ENCODE measurements at places on chromosomes 7 and 10.

- H3K27ac ChIP-seq, result no peak overlapping the region
- H3K4me3 ChIP-seq, result no peak overlapping the region
- H3K27me3 ChIP-seq, result peaks cover 8% of the 10 kb centered on the region
These were observed 5.8 kb downstream of the DKK1 start for GRCh38 chr10:52319926-52320325.

GRCh38 chr7:1848911-1849311 is 178.8 kb downstream of the ELFN1 start:
- H3K36me3 ChIP-seq, result peaks cover 9% of the 10 kb centered on the region
- H3K4me3 ChIP-seq, result no peak overlapping the region

DNA sequence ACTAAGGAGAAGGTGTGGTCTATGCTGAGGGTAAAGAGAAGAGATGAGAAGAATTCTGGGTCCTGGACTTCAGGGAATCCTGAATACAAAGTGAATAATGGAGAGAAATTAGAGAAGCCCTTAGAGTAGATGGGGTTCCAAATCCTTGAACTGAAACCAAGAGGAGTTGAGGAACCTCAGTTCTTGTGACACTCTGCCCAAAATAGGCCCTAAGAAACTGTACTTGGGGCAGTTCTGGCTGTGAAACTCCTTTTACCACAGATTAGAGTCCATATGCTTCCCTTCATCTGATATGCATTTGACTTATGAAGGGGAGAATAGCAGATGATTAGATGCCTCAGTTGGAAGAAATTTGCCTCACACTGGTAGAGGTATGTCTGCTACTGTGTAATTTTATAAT is 19.0 kb downstream of the TES start:
- no peaks in the 10 kb centered on the region for H3K27me3 ChIP-seq
- no peak overlapping the region for H3K4me3 ChIP-seq
- DNase-seq, result no peak
- H3K27ac ChIP-seq, result peak overlapping the region; percentile 13
- peaks cover 15% of the 10 kb centered on the region for H3K36me3 ChIP-seq

- H3K27me3 ChIP-seq, result peaks cover 10% of the 10 kb centered on the region
- peaks cover 26% of the 10 kb centered on the region for H3K4me1 ChIP-seq
- no peak overlapping the region for H3K27ac ChIP-seq
- DNase-seq, result no peak
These were observed 2.3 kb upstream of the TAX1BP1 start for GRCh38 chr7:27737616-27738015.

GRCh38 chr7:91633013-91633441 is 247.5 kb downstream of the MTERF1 start:
- no peaks in the 10 kb centered on the region for H3K27me3 ChIP-seq
- no peaks in the 10 kb centered on the region for H3K4me1 ChIP-seq
- H3K27ac ChIP-seq, result no peak overlapping the region
- H3K4me3 ChIP-seq, result no peak overlapping the region
- DNase-seq, result no peak
- H3K36me3 ChIP-seq, result no peaks in the 10 kb centered on the region

GRCh38 chr10:12191715-12192114 is 4.0 kb downstream of the NUDT5 start:
- peak overlapping the region; percentile 55 for H3K27ac ChIP-seq
- H3K36me3 ChIP-seq, result peaks cover 37% of the 10 kb centered on the region
- no peaks in the 10 kb centered on the region for H3K27me3 ChIP-seq
- H3K4me3 ChIP-seq, result no peak overlapping the region
- H3K4me1 ChIP-seq, result peaks cover 68% of the 10 kb centered on the region

GRCh38 chr7:136845899-136846465 is 22.5 kb upstream of the CHRM2 start:
- no peaks in the 10 kb centered on the region for H3K4me1 ChIP-seq
- no peak for DNase-seq
- H3K4me3 ChIP-seq, result no peak overlapping the region
- H3K27me3 ChIP-seq, result no peaks in the 10 kb centered on the region
- H3K27ac ChIP-seq, result no peak overlapping the region

DNA sequence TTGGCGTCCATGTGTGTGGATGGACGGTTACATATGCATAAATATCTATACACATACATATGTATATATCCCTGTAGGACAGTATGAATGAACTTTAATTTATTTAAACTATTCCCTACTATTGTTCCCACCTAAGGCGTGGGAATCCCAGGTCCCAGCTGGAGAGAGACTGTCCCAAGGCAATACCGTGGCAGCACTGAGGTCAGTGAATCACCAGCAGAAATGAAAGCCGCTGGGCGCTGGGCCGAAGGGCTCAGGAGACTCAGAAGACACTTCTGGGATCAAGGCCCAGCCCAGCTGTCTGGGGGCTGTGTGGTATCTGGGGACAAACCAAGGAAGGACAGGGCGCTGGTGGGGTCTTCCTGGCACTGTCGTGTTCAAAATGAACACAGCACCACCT is 49.6 kb upstream of the MYL10 start:
- H3K27ac ChIP-seq, result no peak overlapping the region
- no peak for DNase-seq
- H3K27me3 ChIP-seq, result no peaks in the 10 kb centered on the region
- no peak overlapping the region for H3K4me3 ChIP-seq
- no peaks in the 10 kb centered on the region for H3K4me1 ChIP-seq
- no peaks in the 10 kb centered on the region for H3K36me3 ChIP-seq

- no peak overlapping the region for H3K27ac ChIP-seq
- H3K4me1 ChIP-seq, result no peaks in the 10 kb centered on the region
- H3K4me3 ChIP-seq, result no peak overlapping the region
These were observed 77.2 kb upstream of the CALCR start for GRCh38 chr7:93651603-93652159.

GRCh38 chr10:100009283-100009792 is 409 bp downstream of the DNMBP start:
- peaks cover 39% of the 10 kb centered on the region for H3K27me3 ChIP-seq
- H3K4me1 ChIP-seq, result peaks cover 44% of the 10 kb centered on the region
- no peak overlapping the region for H3K27ac ChIP-seq

GRCh38 chr10:124748166-124748565 is 4.0 kb upstream of the FAM53B start:
- H3K4me1 ChIP-seq, result peaks cover 32% of the 10 kb centered on the region
- H3K36me3 ChIP-seq, result peaks cover 22% of the 10 kb centered on the region
- no peak for DNase-seq
- no peak overlapping the region for H3K27ac ChIP-seq

DNA sequence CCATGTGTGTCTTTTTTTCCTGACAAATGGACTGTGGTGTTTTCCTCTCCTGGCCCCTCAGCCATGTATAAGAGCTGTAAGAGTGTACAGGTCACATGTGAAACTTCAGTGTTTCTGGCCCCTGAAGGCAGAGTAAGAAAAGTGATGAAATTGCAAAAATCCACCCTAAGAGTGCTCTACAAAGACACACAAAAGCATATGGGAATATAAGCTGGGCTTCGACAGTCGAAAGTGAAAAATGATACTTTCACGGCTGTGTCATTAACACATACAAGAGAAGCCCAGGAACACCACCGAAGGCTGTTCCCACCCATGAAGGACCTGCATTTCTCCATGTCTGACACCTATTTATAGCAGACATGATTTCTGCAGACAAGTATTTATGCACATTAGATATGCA is 192.2 kb downstream of the PARD3 start:
- DNase-seq, result no peak
- H3K27ac ChIP-seq, result no peak overlapping the region
- no peaks in the 10 kb centered on the region for H3K36me3 ChIP-seq
- H3K27me3 ChIP-seq, result peaks cover 8% of the 10 kb centered on the region
- no peaks in the 10 kb centered on the region for H3K4me1 ChIP-seq

DNA sequence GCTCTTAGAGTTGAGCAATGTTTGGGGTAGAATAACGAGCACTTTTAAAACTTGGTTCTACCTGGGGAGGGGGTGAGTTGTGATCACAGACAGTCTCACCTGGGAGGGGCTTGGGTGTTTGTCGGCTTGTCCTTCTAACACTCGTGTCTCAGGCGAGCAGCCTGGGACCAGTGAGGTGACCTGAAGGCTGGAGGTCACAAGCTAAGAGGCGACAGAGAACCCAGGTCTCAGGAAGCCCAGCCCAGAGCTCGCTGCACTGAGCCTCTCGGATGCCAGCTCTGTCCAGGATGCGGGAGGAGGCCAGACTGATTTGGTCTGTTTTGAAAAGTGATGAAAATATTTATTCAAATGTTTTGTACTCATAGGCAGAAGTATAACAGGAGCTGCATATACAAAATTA is 11.8 kb downstream of the HTRA1 start:
- H3K27me3 ChIP-seq, result peaks cover 55% of the 10 kb centered on the region
- H3K4me3 ChIP-seq, result no peak overlapping the region
- H3K4me1 ChIP-seq, result peaks cover 5% of the 10 kb centered on the region

DNA sequence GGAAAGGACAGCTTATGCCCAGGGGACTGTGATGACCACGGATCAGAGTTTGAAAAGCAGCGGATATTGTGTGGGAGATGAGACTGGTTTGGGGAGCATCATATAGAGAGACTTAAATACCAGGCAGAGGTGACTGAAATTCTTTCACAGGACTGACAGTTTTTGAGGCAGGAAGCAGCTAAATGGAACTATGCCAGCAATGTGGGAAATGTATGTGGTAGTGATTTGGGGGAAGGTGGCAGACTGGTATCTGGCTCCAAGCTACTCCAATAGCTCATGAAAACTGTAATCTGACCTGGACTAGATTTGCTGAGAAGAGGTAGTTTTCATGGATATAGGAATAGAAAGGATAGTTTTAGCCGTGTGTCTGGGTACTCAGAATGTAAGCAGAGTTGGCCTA is 592.6 kb downstream of the REEP3 start:
- peaks cover 4% of the 10 kb centered on the region for H3K27me3 ChIP-seq
- H3K4me1 ChIP-seq, result no peaks in the 10 kb centered on the region
- no peaks in the 10 kb centered on the region for H3K36me3 ChIP-seq
- no peak for DNase-seq
- no peak overlapping the region for H3K27ac ChIP-seq

DNA sequence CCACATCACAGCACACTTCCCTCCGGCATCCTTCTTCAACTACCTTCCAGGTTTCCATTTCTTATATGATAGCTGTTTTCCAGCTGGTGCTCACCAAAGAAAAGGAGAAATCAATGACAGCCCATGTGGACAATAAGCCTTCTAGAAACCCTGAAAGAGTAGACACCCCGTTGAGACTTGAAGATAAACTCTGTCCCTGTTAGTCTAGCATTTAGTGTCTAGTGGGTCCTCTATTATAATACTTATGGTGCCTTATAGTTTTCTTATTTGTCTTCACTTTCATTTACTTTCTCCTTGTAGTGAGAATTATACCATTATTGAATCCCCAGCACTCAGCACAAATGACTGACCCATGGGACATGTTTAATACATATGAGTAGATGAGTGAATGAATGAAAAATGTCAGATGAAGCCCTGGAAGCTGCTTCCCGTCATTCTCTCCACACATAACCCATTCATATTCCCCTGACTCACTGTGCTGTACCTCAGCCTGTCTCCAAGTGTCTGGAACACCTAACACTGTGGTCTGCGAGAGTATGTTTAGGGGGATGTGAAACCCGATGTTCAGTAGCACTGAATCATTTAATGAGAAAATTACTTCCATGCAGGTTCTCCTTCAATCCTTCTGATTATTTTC is 377.6 kb downstream of the GPR158 start:
- no peaks in the 10 kb centered on the region for H3K36me3 ChIP-seq
- no peaks in the 10 kb centered on the region for H3K4me1 ChIP-seq
- H3K27me3 ChIP-seq, result no peaks in the 10 kb centered on the region
- H3K4me3 ChIP-seq, result no peak overlapping the region

DNA sequence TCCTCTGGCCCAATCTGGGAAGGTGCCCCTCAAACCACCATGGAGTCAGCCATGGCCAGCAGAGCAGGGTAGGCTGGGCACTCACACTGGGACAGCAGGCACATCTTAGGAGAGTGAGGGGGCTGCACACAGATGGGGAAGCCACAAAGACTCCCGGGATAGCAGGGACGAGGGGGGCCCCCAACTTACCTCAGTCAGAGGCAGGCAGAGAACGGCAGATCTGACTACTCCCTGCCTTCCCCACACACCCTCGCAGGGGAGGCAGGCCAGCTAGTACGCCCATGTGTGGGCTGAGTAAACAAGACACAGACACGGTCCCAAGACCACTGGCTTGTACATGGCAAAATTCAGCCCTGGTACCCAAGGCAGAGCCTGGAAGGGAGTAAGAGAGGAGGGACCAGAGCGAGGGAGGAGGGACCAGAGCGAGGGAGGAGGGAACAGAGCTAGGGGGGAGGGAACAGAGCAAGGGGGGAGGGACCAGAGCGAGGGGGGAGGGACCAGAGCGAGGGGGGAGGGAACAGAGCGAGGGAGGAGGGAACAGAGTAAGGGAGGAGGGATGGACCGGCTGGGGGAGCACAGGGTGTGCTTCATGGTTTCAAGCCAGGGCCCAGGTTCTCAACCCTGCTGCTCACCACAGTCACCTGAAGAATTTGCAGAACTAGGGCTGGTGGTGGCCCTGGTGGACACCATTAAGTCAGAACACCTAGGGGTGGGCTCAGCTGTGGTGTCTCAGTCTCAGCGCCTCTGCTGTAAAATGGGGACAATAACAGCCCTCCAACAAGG is 73.8 kb downstream of the RGS10 start:
- peaks cover 14% of the 10 kb centered on the region for H3K4me1 ChIP-seq
- no peak overlapping the region for H3K27ac ChIP-seq
- H3K36me3 ChIP-seq, result no peaks in the 10 kb centered on the region

- H3K4me3 ChIP-seq, result no peak overlapping the region
- no peaks in the 10 kb centered on the region for H3K4me1 ChIP-seq
- no peaks in the 10 kb centered on the region for H3K27me3 ChIP-seq
- no peaks in the 10 kb centered on the region for H3K36me3 ChIP-seq
These were observed 299.9 kb downstream of the AUTS2 start for GRCh38 chr7:69898189-69898588.

- no peaks in the 10 kb centered on the region for H3K36me3 ChIP-seq
- no peak overlapping the region for H3K27ac ChIP-seq
- H3K4me3 ChIP-seq, result no peak overlapping the region
- DNase-seq, result no peak
- H3K4me1 ChIP-seq, result no peaks in the 10 kb centered on the region
These were observed 951.5 kb upstream of the C7orf33 start for GRCh38 chr7:147639037-147639436.

DNA sequence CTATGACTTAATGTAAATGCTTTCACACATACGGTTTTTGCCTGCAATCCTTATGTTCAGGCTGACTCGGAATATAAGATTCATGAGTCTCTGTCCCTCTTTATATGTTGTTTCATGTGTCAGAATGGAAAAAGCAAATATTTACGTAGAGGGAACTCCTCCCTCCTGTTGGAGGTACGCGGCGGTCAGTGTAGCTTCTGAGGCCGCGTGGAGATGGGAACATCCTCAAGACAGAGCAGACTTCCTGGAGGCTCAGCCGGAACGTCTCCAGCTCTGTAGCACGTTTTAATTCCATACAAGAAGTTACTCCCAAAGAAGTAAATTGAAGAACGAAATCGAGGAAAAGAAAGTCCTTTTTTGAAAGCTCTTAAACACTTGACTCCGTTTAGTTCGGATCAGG is 248.3 kb downstream of the EBF3 start:
- no peak overlapping the region for H3K27ac ChIP-seq
- no peak for DNase-seq
- H3K36me3 ChIP-seq, result no peaks in the 10 kb centered on the region
- no peak overlapping the region for H3K4me3 ChIP-seq
- no peaks in the 10 kb centered on the region for H3K27me3 ChIP-seq

GRCh38 chr7:77327067-77327931 is 88.8 kb downstream of the GSAP start:
- DNase-seq, result no peak
- peaks cover 55% of the 10 kb centered on the region for H3K4me1 ChIP-seq
- no peak overlapping the region for H3K27ac ChIP-seq
- peaks cover 8% of the 10 kb centered on the region for H3K36me3 ChIP-seq
- H3K4me3 ChIP-seq, result no peak overlapping the region
- H3K27me3 ChIP-seq, result no peaks in the 10 kb centered on the region

All from activated naive CD4-positive, alpha-beta T cell treated with anti-CD3 and anti-CD28 coated beads, Interleukin-2, amount 10 ng/mL, durations not matched to agents 7 days and 5 days (primary cell).